ENCODE measurements at places on chromosomes 7 and 10.

DNA sequence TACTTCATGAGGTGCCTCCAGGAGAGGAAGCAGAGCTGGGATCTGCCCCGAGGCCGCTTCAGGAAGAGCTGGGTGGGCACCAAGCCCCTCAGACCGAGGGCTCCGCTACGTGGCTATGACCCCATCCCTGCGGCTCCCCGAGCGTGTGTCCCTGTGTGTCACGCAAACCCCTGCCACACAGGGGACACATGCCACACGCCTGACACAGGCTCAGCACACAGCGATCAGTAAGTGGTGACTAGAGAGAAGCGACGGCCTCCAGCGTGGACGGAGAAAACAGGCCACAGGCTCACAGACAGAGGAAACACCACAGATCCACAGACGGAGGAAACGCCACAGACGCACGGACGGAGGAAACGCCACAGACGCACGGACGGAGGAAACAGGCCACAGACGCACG, 18.5 kb downstream of the DIP2C start:
- H3K27me3 ChIP-seq, result peaks cover 4% of the 10 kb centered on the region
- no peak for DNase-seq
- no peak overlapping the region for H3K4me3 ChIP-seq
- H3K27ac ChIP-seq, result no peak overlapping the region
- no peaks in the 10 kb centered on the region for H3K36me3 ChIP-seq
- H3K4me1 ChIP-seq, result no peaks in the 10 kb centered on the region

- H3K36me3 ChIP-seq, result peaks cover 39% of the 10 kb centered on the region
- H3K27ac ChIP-seq, result no peak overlapping the region
- no peaks in the 10 kb centered on the region for H3K4me1 ChIP-seq
- no peak for DNase-seq
- H3K4me3 ChIP-seq, result no peak overlapping the region
These were observed 202.2 kb downstream of the ZEB1 start for GRCh38 chr10:31520986-31521831.

DNA sequence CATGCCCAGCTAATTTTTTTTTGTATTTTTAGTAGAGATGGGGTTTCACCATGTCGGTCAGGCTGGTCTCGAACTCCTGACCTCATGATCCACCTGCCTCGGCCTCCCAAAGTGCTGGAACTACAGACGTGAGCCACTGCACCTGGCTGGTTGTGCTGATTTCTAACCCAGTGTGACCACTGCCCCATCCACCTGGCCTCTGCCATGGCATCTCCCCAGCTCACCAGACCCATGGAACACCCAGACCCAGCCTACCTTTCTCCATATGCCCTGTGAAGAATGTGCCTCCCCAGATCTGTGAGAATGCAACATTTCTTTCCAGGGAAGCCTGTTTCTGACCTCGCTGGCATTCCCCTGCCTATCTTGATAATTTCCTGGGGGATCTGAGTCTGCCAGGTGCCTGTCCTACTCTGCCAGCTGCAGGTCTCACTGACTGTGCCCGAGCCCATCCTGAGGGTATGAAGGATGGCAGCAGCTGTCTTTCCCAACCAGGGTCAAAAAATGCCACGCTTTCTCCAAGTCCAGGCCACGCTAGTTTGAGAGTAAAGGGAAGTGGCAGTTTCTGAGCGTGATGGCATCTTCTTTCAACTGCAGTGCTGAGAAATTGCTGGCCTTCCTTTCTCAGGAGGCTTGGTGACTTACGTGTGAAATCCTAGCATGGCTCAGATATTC, 324.4 kb upstream of the ZNF32 start:
- peaks cover 2% of the 10 kb centered on the region for H3K4me1 ChIP-seq
- no peaks in the 10 kb centered on the region for H3K36me3 ChIP-seq
- no peak overlapping the region for H3K27ac ChIP-seq

- DNase-seq, result no peak
- H3K4me1 ChIP-seq, result peaks cover 33% of the 10 kb centered on the region
- peaks cover 15% of the 10 kb centered on the region for H3K36me3 ChIP-seq
- no peaks in the 10 kb centered on the region for H3K27me3 ChIP-seq
- no peak overlapping the region for H3K27ac ChIP-seq
These were observed 9.2 kb downstream of the PPP3CB start for GRCh38 chr10:73486601-73487000.

GRCh38 chr7:8109196-8110022, 140.8 kb downstream of the GLCCI1 start:
- no peaks in the 10 kb centered on the region for H3K27me3 ChIP-seq
- H3K27ac ChIP-seq, result no peak overlapping the region
- DNase-seq, result no peak
- peaks cover 40% of the 10 kb centered on the region for H3K4me1 ChIP-seq

- H3K36me3 ChIP-seq, result no peaks in the 10 kb centered on the region
- DNase-seq, result no peak
- H3K4me1 ChIP-seq, result no peaks in the 10 kb centered on the region
- H3K4me3 ChIP-seq, result no peak overlapping the region
- H3K27ac ChIP-seq, result no peak overlapping the region
These were observed 738.3 kb upstream of the POM121L12 start for GRCh38 chr7:52297128-52297527.

- peaks cover 17% of the 10 kb centered on the region for H3K4me1 ChIP-seq
- peak; percentile 44 for DNase-seq
- peak overlapping the region; percentile 1 for H3K27ac ChIP-seq
- no peak overlapping the region for H3K4me3 ChIP-seq
These were observed 95.5 kb downstream of the CELF2 start for GRCh38 chr10:11113156-11113555.

DNA sequence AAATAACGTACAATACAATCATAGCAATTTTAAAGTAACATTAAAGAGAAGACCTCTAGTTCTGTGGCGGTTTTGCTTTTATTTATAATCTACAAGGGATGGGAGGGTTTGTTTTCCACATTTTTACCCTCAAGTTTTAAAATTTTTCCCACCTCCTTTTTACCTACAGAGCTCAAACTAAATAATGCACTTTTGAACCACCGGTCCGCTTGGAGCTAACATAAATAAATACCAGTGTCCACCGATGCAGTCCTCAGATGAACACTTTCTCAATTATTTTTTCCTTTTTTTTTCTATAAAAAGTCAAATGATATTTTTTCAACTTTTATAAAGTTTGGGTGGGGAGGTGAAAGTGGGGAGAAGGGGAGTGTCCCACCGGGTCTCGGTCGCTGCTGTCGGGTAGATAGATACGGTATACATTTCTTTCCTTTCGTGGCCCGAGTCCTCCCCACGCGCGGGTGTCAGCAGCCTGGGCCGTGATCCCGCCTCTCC, 3.3 kb downstream of the ZNF503 start:
- no peak overlapping the region for H3K4me3 ChIP-seq
- peaks cover 25% of the 10 kb centered on the region for H3K27me3 ChIP-seq
- H3K36me3 ChIP-seq, result no peaks in the 10 kb centered on the region
- DNase-seq, result no peak
- H3K27ac ChIP-seq, result no peak overlapping the region

GRCh38 chr10:79437111-79437814, 8.2 kb downstream of the ZCCHC24 start:
- peaks cover 10% of the 10 kb centered on the region for H3K27me3 ChIP-seq
- H3K4me1 ChIP-seq, result no peaks in the 10 kb centered on the region
- no peak overlapping the region for H3K27ac ChIP-seq
- no peak overlapping the region for H3K4me3 ChIP-seq
- DNase-seq, result no peak
- H3K36me3 ChIP-seq, result no peaks in the 10 kb centered on the region

DNA sequence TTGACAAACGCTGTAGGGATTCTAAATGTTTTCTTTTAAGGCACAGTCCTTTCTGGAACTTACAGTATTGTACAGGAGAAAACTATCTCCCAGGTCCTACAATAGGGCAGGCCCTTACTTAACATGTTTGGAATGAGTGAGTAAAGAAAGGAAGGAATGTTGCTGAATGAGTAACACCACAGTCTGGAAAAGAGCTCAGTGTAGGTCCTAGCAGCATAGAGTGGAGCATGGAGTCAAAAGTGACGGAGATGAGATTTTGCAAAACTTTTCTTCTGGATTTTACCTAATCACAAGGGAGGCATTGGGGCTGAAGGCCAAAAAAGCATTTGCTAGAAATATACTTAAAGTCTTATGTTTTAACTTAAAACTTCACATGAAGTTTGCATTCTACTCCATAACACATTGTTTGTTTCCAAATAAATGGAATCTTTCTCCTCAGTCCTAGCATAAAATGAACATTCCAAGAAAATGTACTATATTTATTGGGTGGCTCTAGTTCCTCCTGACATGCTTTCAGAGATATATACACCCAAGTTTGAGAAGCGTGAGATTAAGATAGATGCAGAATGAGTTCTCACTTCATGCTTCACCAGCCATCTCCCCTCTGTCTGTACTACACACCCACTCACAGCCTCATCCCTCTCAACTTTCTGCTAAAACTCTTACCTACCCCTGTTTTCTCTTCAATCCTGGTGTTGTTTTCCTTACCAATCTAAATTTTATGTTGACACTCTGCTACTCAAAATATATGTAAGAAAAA, 20.2 kb upstream of the ADD3 start:
- H3K27me3 ChIP-seq, result peaks cover 4% of the 10 kb centered on the region
- peaks cover 6% of the 10 kb centered on the region for H3K36me3 ChIP-seq
- H3K4me3 ChIP-seq, result no peak overlapping the region
- no peak overlapping the region for H3K27ac ChIP-seq
- no peak for DNase-seq
- H3K4me1 ChIP-seq, result peaks cover 2% of the 10 kb centered on the region

DNA sequence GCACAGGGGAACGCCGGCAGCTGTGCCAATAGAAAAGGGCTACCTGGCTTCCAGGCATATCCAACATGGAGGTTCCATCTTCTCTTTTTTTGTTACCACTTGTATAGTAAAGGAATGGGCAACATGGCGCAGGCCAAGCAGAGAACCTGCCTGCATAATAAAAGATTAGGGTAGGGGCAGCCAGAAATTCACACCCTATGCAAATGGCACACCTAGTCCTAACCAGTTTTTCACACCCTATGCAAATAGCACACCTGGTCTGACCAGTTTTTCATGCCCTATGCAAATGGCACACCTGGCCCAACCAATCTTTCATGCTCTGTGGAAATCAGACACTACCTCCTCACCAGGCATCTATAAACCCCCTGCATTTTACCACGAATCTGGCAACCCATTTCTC, 369.5 kb downstream of the IPMK start:
- no peak overlapping the region for H3K4me3 ChIP-seq
- no peaks in the 10 kb centered on the region for H3K36me3 ChIP-seq
- H3K27ac ChIP-seq, result no peak overlapping the region
- H3K27me3 ChIP-seq, result no peaks in the 10 kb centered on the region

- peak overlapping the region; percentile 87 for H3K27ac ChIP-seq
- H3K36me3 ChIP-seq, result no peaks in the 10 kb centered on the region
- peaks cover 61% of the 10 kb centered on the region for H3K4me1 ChIP-seq
- H3K27me3 ChIP-seq, result no peaks in the 10 kb centered on the region
- DNase-seq, result no peak
These were observed 9.4 kb downstream of the NUB1 start for GRCh38 chr7:151351027-151351426.

GRCh38 chr10:22740180-22740579, 25.8 kb upstream of the PIP4K2A start:
- no peak for DNase-seq
- H3K27me3 ChIP-seq, result no peaks in the 10 kb centered on the region
- H3K4me3 ChIP-seq, result no peak overlapping the region
- no peaks in the 10 kb centered on the region for H3K36me3 ChIP-seq
- no peak overlapping the region for H3K27ac ChIP-seq
